ENCODE measurements at places on chromosomes 11 and 22.

- DNase-seq: no peak
These were observed 273.7 kb downstream of the DDX10 start for GRCh38 chr11:108938604-108939003.

DNA sequence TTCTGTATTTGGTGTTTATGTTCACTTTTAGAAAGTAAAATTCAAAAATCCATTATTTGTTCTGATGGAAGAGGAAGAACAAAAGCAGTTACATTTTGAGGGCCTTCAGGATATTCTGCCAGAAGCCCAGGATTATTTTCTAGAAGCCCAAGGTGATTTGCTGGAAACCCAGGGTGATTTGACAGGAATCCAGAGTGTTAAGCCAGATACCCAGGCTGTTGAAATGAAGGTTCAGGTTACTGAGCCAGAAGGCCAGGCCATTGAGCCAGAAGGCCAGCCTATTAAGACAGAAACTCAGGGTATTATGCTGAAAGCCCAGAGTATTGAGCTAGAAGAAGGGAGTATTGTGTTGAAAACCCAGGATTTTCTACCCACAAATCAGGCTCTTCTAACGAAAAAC lies 33.1 kb downstream of the CCDC15 start:
- DNase-seq: no peak

- no peak for DNase-seq
These were observed 24.2 kb upstream of the UCP3 start for GRCh38 chr11:74033046-74033445.

- DNase-seq: no peak
These were observed 78.4 kb downstream of the CDKN1C start for GRCh38 chr11:2807025-2807681.

DNA sequence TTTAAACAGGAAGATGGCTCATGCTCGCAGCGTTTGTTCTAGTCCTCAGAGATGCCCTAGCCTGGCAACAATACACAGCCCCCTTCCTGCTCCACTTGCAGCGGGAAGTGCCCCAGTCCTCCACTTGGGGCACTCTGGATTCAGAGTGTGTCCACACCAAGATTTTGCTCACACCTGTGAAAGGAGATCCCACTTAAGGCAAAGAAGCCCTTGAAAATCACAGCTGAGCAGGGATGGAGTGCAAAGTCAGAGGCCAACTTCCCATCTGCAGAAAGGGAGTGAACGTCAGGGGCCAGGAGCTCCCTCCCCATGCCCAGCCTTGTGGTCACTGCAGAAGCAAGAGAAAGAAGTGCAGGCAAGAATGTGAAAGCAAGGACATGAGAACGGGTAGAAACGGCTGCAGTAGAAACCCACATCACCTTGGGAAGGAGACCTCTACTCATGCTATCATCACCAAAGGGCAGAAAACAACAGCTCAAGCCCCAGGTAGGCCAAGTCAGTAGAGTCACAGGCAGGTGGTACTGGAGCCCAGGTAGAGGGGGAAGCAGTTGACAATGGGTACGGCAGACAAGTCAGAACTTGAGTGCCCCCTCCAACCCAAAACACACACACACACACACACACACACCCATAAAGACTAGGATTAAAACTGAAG lies 157.4 kb downstream of the BUD13 start:
- DNase-seq: no peak

DNA sequence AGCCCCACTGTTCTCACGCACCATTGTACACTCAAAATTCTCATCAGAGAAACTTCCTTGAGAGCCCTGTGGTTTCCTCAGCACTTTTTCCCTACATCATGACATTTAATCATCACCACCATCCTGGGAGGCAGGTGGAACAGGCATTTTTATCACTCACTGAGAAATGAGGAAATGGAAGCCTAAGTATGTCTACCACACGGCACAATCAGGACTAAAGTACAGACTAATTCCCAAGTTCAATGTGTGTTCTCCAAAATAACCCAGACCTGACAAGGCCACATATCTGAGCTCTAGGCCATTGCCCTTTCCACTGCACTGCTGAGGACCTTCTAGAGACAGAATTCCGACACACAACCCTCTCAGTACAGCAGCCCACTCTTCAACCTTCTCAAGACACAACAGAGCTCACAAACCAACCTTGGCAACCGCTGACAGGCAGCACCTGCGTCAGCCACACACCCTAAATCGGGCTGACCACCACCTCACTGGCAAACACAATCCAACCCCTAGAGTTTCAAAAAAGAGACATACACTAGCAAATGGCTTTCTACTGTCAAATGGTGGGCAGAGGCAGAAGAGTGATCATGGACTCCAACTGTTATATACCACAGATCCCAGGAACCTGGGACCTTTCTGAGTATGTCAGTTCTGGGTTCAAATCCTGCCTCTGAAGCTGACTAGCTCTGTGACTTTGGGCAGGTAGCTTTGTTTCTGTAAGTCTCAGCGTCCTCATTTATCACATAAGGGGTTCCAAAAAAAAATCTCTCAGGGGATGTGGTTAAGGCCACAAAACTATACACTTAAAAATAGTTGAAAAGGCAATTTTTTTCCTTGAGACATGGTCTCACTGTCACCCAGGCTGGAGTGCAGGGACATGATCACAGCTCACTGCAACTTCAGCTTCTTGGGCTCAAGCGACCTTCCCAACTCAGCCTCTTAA lies 16.3 kb downstream of the SMCO4 start:
- no peak for DNase-seq

GRCh38 chr22:48278620-48279460 lies 1516.4 kb downstream of the TBC1D22A start:
- DNase-seq: no peak

DNA sequence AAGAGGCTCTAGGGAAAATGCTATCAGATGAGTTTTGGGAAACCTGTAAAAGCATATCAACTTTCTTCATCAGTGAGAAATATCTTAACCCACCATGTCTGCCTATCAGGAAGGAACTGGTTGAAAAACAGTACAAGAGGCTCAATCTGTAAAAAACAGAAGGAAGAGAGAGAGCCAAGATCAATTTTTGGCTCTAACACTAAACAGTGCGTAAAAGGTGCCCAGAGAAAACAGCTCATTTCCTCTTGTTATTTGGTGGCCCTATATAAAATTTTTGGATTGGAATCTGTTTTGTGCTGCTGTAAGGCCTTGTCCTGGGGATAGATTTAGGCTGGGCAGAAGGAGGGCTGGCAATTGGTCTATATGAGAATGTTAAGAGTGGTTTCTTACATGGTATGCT lies 12.1 kb downstream of the MS4A2 start:
- DNase-seq: no peak

DNA sequence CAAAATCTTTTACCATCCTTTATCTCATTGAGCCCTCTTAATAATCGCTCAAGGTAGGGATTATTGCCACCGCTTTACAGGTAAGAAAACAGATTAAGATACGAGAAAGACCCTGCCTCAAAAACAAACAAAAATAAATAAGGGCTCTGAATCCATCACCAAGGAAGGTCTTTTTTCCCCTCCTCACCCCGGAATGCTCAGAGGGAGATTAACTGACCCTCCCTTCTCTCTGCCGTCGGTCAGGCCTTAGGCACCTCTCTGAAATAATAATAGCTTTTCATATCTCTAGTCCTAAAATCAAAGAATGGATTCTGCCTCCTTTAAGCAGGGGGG lies 620 bp upstream of the ATG2A start:
- DNase-seq: no peak

DNA sequence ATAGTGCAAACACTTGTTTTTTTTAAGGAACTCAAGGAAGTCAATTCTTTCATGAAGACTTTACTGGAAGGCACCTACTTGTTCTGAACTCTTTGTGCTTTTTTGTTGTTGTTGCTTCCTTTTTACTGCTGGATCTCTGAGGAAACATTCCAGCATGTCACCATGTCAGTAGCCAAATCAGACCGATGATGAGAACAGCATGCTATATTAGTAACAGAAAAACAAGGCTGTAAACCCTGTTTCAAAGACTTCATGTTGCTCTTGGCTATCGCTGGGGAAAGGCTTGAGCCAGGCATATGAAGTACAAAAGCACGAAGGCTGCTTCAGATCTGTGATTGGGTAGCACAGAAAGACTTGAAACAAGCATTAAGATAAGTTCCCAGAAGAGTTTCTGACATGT lies 125.6 kb upstream of the SLC5A12 start:
- DNase-seq: no peak

DNA sequence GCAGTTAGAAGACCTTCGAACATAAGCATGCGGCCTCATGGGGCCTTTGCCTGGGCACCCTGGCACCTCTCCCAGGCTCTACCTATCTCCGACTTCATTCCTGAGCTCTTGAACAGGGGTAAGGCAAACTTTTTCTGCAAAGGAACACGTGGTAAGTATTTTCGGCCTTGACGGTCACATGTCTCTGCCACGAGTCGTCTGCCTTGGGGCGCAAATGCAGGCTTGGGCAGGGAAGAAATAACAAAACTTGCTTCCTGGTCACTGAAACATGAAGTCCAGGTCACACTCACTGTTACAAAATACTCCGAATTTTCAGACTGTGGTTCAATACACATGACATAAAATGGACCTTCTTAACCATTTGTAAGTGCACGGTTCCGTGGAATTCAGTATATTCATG lies 3.4 kb upstream of the ASCL2 start:
- no peak for DNase-seq

GRCh38 chr22:39994566-39995392 lies at the start of gene FAM83F:
Gene FAM83F (plus strand): TSS chr22:39994954. CDS start chr22:39995043, 89 bp downstream.
- DNase-seq: peak; percentile 39

- no peak for DNase-seq
These were observed 1206.3 kb upstream of the CNTN5 start for GRCh38 chr11:97814325-97814959.

- peak; percentile 24 for DNase-seq
These were observed 4.3 kb upstream of the CHID1 start for GRCh38 chr11:914747-915501.
